ENCODE measurements at places on chromosomes 1 and 21. TPM values are rescaled to one million over a fixed set of nuclear protein-coding genes. Genes with fewer than 3 reads are reported as not detected.

MSH4 gene
- total RNA-seq, result not detected

SYT6 gene
- total RNA-seq, result not detected

SPRTN gene
- 31.2 TPM for total RNA-seq

LCE1C gene
- total RNA-seq, result 1.1 TPM
